ENCODE measurements at places on chromosomes 11 and 22. TPM values are rescaled to one million over a fixed set of nuclear protein-coding genes. Genes with fewer than 3 reads are reported as not detected.

Gene SH3BP1
- polyA plus RNA-seq = 59.4 TPM

Gene RIMBP3B
- 0.06 TPM for polyA plus RNA-seq

Gene VSIG10L2
- not detected for polyA plus RNA-seq

Gene OR51B2
- not detected for polyA plus RNA-seq

Gene KRTAP5-8
- 0.09 TPM for polyA plus RNA-seq

Gene C22orf31
- polyA plus RNA-seq = 1.5 TPM

Gene LRRN4CL
- polyA plus RNA-seq = 2.9 TPM

Gene LSP1
- polyA plus RNA-seq = 20.5 TPM

Gene KRTAP5-11
- 0.19 TPM for polyA plus RNA-seq

Gene C11orf42
- 1.2 TPM for polyA plus RNA-seq

Gene CDC42EP1
- polyA plus RNA-seq = 50.3 TPM

Gene LAYN
- 5.4 TPM for polyA plus RNA-seq

Gene MS4A6E
- not detected for polyA plus RNA-seq

Gene PKP3
- 71.6 TPM for polyA plus RNA-seq

Gene RAB3IL1
- 19.6 TPM for polyA plus RNA-seq

Gene MYOD1
- polyA plus RNA-seq = 0.10 TPM

All from large intestine (tissue), 12 donors.